Activated CD8-positive, alpha-beta memory T cell treated with anti-CD3 and anti-CD28 coated beads for 4 hours (primary cell): ENCODE measurements at places on chromosomes 11 and 22.

DNA sequence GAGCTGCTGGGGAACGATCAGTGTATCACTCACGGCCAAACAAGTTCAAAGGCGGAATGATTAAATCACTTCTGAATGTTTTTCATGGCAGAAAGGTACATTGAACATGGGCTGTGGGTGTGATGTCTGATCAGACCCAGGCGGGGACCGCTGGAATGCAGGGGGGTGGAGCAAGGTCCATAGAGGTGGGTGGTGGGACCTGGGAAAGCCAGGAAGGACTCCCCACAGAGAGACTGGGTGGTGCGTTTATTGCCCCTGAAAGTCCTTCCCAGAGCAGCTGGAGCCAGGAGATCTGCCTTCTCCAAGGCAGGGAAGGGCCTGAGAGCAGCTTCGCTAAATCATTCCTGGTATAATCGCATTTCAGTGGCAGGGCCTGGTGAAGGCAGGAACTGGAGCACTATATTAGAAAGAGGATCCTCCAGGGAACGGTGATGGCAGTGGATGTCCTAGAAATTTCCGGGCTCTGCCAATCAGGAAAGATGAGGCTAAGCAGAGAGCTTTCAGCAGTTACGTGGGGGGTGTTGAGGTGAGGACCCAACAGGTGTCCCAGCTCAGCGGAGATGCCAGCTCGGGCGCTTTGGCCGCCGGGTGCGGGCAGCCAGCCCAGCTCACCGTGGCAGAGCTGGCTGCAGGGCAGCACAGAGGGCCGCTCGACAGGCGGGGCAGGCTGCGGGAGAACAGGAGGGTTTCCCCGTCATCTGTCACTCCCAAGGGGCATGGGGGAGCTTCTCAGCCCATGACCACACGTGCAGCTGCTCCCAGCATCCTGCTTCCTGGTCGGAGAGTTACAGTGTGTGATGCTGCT, 271.7 kb downstream of the CTTN start:
- no peak for DNase-seq

- no peak for DNase-seq
These were observed 477 bp downstream of the DPAGT1 start for GRCh38 chr11:119100994-119101758.

DNA sequence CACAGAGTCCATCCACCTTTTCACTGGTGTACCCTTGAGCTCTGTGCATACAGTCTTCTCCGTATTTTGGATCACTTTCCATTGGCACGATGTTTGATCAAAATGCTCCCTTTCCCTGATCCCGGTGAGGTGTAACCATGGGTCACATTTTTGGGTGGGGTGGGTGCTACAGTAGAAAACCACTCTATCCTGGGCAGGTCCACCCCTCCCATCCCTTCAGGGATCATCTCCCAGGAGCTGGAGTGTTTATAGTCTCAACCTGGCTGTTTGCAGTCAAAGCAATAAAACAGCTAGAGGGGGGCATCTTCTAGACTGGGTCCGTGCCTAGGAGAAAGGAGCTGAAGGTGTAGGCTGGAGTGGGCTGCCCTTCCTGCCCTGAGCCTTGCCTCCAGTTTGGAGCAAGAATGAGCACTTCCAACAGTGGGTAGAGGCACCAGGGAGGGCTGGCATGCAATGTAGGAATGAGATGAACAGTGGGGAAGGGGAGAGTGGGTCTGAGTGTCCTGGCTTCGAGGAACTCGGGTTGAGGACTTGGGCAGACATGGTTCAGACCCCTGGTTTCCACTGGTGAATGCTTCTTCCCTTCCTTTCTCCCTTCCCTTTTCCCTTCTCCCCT, 38.8 kb downstream of the RNF141 start:
- DNase-seq, result no peak

GRCh38 chr11:43933608-43934551, 8.6 kb upstream of the C11orf96 start:
- DNase-seq, result no peak

- no peak for DNase-seq
These were observed 26.1 kb upstream of the CARD16 start for GRCh38 chr11:105071089-105071732.

- DNase-seq, result no peak
These were observed 33.4 kb upstream of the WNT7B start for GRCh38 chr22:46010207-46010867.

DNA sequence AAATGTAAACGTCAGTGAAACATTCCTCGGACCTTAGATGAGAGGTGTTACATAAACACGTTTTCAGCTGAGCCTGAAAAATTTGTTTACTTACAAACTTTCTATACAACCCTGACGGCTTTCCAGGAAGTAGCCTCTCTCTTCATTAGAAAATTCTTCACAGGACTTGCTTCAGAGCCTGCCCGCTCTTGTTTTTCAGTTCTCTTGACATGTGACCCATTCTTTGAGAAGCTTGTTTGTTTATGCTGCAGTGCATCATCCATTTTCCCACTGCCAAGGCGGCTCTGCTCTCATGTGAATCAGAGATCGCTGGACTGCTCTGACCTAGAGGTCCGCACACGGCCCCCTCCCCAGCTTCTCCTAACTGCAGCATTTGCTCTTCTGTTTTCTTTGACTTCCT, 47.9 kb upstream of the ARHGAP42 start:
- DNase-seq, result no peak

DNA sequence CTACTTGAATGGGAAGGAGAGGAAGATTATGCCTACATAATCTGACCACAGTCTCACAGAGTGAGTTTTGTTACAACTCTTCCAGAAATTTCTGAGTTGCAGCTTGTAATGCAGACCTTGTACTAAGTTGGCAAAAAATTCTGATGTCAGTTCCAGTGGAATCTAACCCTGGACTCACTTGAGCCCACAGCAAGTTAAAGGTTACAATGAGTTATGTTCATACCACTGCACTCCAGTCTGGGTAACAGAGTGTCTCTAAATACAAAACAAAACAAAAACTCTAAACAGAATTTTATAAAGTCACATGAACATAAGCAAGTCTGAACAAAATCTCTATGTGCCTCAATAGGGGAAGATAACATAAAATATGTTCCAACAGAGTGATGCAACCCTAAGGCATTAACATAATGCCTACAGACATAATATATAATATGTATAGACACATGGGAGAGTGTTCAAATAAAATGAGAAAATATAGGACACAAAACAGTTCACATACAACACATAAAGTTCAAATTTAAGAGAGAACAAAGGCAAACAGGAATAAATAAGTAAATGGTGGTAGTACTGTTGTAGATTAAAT, 1.1 kb downstream of the GLYAT start:
- no peak for DNase-seq

GRCh38 chr11:78438298-78438975, 20.8 kb upstream of the GAB2 start:
- DNase-seq, result no peak

GRCh38 chr11:35662061-35662648, 420 bp upstream of the TRIM44 start:
- DNase-seq, result no peak

GRCh38 chr11:131504199-131504949, 134.0 kb downstream of the NTM start:
- no peak for DNase-seq

- DNase-seq, result no peak
These were observed 1.3 kb downstream of the PAFAH1B2 start for GRCh38 chr11:117145393-117145761.

DNA sequence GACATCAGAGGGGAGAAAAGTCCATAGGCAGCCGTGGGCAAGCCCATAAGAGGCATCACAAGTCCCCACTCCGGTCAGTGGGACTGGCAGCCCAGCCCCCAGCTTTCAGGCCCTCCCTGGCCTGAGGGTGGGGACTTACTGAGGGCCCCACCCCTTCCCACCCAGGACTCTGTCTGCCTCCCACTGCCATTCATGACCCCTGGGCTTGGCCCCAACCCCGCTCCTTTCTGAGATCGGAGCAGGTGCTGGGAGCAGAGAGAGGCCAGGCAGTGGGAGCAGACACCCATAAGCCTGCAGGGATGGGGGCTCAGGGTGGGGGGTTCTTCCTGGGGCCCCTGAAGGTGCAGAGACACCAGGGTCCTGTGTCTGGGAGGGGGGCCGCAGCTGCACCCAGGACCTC, 5.1 kb downstream of the UPK2 start:
- DNase-seq, result no peak

DNA sequence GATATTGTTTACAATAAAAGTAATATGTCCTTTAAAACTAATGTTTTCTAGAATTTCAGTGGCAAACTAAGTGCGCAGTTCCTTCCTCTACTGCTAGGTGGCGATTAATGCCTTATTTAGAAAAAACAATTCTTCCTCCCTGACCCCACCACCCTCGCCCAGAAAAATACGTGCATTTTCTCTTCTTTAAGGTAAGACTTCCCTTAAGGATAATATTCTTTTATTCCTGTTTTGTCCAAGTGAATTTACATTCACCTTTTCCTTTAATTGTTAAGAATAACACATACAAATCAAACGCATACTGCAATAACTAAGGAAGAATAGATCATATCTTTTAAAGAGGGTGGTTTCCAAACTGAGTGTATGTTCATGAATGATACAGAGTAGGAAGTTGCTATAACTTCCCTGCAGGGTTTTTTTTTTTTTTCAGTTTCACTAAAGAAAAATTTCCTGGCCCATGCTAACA, 17.0 kb upstream of the PSMA1 start:
- no peak for DNase-seq

- no peak for DNase-seq
These were observed 10.6 kb downstream of the TENM4 start for GRCh38 chr11:79430280-79430679.
